ENCODE measurements at places on chromosomes 6 and 20. TPM values are rescaled to one million over a fixed set of nuclear protein-coding genes. Genes with fewer than 3 reads are reported as not detected.

The CNBD2 gene
- total RNA-seq: 5.1 TPM

The SLC12A5 gene
- total RNA-seq: under 0.01 TPM

The DEFB124 gene
- not detected for total RNA-seq

The TBXT gene
- total RNA-seq: not detected

The BLOC1S5 gene
- total RNA-seq: 10.8 TPM

The ELOVL5 gene
- total RNA-seq: 77.2 TPM

The PTK6 gene
- total RNA-seq: not detected

The PPIL4 gene
- total RNA-seq: 19.3 TPM

The ID4 gene
- total RNA-seq: 0.20 TPM

The ZBTB46 gene
- 2.9 TPM for total RNA-seq

The NANP gene
- total RNA-seq: 8.1 TPM

The FAM162B gene
- 0.44 TPM for total RNA-seq

The EYA2 gene
- not detected for total RNA-seq

The FRS3 gene
- total RNA-seq: 1.5 TPM

The ACTL10 gene
- total RNA-seq: 1.6 TPM

The SPO11 gene
- not detected for total RNA-seq

The SCRT2 gene
- total RNA-seq: not detected

The SIRPB1 gene
- total RNA-seq: 0.80 TPM

The CHD6 gene
- total RNA-seq: 11.1 TPM

The RIOK1 gene
- 17.1 TPM for total RNA-seq

The EPPIN gene
- total RNA-seq: not detected

The RALGAPB gene
- 30.4 TPM for total RNA-seq

The IRAK1BP1 gene
- 3.3 TPM for total RNA-seq

The OR2B6 gene
- not detected for total RNA-seq

The KIAA1755 gene
- total RNA-seq: not detected

The ABHD16B gene
- not detected for total RNA-seq

The ATP5F1E gene
- 40.9 TPM for total RNA-seq

The MRPS26 gene
- 66.6 TPM for total RNA-seq

The CYP39A1 gene
- 0.20 TPM for total RNA-seq

The GNRH2 gene
- total RNA-seq: not detected

The ZKSCAN3 gene
- total RNA-seq: 2.6 TPM

The F13A1 gene
- not detected for total RNA-seq

The SNHG17 gene
- 6.3 TPM for total RNA-seq

The POPDC3 gene
- total RNA-seq: 0.34 TPM

The BEND6 gene
- total RNA-seq: 0.33 TPM

Measured in mammary microvascular endothelial cell (primary cell).